ENCODE measurements at places on chromosomes 7 and 10. TPM values are rescaled to one million over a fixed set of nuclear protein-coding genes. Genes with fewer than 3 reads are reported as not detected.

The PDLIM1 gene
- 27.2 TPM for total RNA-seq

The TMEM130 gene
- 10.2 TPM for total RNA-seq

The KLLN gene
- 0.99 TPM for total RNA-seq

The EIF4EBP2 gene
- 48.2 TPM for total RNA-seq

The TMEM254 gene
- 22.7 TPM for total RNA-seq

The ZC3HAV1L gene
- total RNA-seq, result 54.7 TPM

The MEIG1 gene
- not detected for total RNA-seq

The SEMA4G gene
- 8.5 TPM for total RNA-seq

The TRIM50 gene
- 0.18 TPM for total RNA-seq

The C10orf105 gene
- total RNA-seq, result 0.06 TPM

The NACAD gene
- 5.3 TPM for total RNA-seq

The JAKMIP3 gene
- 0.35 TPM for total RNA-seq

The LIPJ gene
- total RNA-seq, result 0.23 TPM

The CYP2C19 gene
- total RNA-seq, result 0.18 TPM

The ECD gene
- 30.3 TPM for total RNA-seq

The PNLIPRP1 gene
- not detected for total RNA-seq

The ANLN gene
- 16.1 TPM for total RNA-seq

The SEPTIN7 gene
- 157 TPM for total RNA-seq

The PTF1A gene
- total RNA-seq, result not detected

The C10orf90 gene
- total RNA-seq, result 0.70 TPM

The RBP4 gene
- 4.0 TPM for total RNA-seq

The DGKB gene
- total RNA-seq, result 4.6 TPM

The IL2RA gene
- total RNA-seq, result 1.5 TPM

The SLC29A4 gene
- 11.3 TPM for total RNA-seq

The CALML3 gene
- not detected for total RNA-seq

The HOXA4 gene
- 3.7 TPM for total RNA-seq

The C7orf33 gene
- not detected for total RNA-seq

The HOXA7 gene
- total RNA-seq, result 10.2 TPM

The CFTR gene
- 0.99 TPM for total RNA-seq

The NUTM2D gene
- 5.0 TPM for total RNA-seq

The AKR1D1 gene
- total RNA-seq, result 0.06 TPM

The OR2A42 gene
- total RNA-seq, result 0.06 TPM

The GPR85 gene
- 1.5 TPM for total RNA-seq

The THSD7A gene
- total RNA-seq, result 54.5 TPM

The DDC gene
- total RNA-seq, result 32.0 TPM

The SFTPA2 gene
- not detected for total RNA-seq

The TEX36 gene
- not detected for total RNA-seq

The GNAI1 gene
- total RNA-seq, result 101 TPM

The UCN3 gene
- not detected for total RNA-seq

The LRRC27 gene
- 15.1 TPM for total RNA-seq

The CLCN1 gene
- 3.9 TPM for total RNA-seq

The NPFFR1 gene
- total RNA-seq, result 0.06 TPM

The FAM20C gene
- total RNA-seq, result 67.1 TPM

The AUTS2 gene
- total RNA-seq, result 69.8 TPM

The HKDC1 gene
- 9.2 TPM for total RNA-seq

The EPO gene
- not detected for total RNA-seq

The SMO gene
- 75.1 TPM for total RNA-seq

The NPC1L1 gene
- 1.2 TPM for total RNA-seq

The FAM241B gene
- 4.1 TPM for total RNA-seq

The NPY gene
- 2.9 TPM for total RNA-seq

The CCNY gene
- total RNA-seq, result 41.5 TPM

The CFAP46 gene
- total RNA-seq, result 4.6 TPM

The MSMB gene
- not detected for total RNA-seq

The PRPS1L1 gene
- total RNA-seq, result not detected

All from metanephros (tissue), 2 donors.